ENCODE measurements at places on chromosomes 3 and 15.

GRCh38 chr3:138348754-138349739, 668 bp downstream of the MRAS start:
- DNase-seq: no peak

DNA sequence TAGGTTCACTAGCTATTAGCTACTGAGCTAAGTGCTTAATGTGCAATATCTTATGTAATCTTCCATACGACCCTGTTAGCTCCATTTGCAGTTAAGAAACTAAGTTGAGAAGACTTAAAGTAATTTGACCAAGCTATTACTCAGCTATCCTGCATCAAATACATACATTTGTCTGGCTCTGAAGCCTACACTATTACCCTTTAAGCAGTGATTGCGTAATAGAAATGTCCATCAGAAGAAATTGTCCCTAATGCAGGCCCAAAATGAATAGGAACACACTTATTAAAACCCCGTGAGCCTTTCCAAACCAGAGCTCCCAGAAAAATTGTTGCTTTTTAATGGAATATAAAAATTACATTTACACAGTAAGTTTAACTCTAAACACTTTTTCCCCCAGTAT, 5.3 kb upstream of the MYO1E start:
- DNase-seq: no peak

DNA sequence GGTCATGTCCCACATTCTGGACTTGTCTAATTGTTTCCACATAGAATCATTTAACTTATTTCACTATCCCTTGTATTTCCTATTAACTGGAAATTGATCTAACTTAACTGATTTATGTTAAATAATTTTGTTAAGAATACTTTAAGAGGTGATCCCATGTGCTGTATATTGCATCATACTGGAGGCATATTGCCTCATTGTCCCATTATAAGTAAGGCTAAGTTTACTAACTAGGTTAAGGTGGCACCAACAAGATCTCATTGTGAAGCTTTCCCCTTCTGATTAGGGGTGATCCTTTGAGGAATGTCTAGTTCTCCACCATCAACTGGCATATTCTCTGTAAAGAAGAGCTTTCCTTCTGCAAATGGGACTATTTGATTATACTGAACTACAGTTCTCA, 24.4 kb downstream of the MAP1A start:
- DNase-seq: no peak

DNA sequence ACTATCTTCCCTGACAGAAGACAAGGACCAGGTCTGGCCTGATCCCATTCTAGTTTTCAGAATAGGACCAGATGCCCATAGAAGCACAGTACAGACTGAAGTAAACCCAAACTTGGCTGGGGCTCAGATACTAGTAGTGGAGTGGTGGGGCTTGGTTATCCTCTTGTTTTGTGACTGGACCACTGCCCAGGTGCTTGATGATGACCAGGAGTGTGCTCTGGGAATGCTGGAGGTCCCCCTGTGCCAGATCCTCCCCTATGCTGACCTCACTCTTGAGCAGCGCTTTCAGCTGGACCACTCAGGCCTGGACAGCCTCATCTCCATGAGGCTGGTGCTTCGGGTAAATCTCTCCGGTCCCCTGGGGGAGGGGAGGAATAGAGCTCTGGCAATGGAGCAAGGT, 36.3 kb downstream of the ESYT3 start:
- DNase-seq: no peak

DNA sequence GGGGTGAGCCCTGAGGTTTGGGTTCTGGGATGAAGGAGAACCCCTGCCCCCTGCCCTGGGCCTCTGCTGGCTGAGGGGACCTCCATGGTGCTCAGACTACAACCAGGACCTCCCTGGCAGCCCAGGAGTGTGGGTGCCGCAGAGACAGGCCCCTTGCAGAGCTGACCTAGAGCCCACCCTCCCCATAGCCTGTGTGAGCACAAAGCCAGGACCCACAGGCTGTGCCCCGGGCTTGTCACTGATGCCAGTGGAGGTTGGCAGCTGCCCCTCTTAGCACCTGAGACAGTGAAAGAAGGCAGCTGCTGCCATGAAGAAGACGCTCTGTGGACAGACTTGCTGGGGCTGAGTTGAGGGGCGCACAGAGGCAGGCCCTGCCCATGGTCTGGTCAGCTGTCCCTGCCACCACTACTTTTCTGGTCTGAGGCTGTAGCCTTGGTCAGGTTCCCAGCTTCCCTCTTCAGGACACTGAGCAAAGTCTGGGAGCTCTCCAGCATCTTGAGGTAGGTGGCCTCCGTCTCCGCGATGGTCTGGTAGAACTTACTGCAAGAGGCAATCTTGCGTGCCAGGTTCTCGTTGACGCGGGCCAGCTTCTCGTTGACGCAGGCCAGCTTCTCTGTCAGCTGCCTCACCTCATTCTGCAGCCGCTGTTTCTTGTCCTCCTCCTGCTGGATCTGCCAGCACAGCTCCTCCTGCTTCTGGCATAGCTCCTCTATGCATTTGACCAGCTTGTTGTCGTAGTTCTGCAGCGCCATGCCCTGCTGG, 23.0 kb downstream of the USP4 start:
- DNase-seq: no peak

- DNase-seq: no peak
Measured at GRCh38 chr15:80157215-80157614, 4.4 kb downstream of the FAH start.

DNA sequence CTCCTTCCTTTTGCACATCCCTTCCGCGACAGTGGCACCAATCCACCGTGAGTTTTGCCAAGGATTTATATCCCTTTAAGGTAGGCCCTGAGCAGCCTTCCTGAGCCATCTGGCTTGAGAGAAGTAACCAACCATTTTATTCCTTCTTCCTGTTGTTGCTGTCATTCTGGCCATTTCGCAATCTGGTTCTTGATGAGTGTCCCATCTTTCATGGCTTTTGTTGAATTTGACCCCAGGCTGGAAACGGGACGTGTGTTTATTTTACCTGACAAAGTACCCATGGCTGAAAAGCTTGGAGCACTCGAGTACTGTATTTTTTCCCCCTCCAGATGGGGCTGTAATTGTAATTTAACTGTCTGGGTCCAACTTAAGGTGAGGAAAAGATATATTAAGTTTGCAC, 173.4 kb downstream of the WNT5A start:
- no peak for DNase-seq

GRCh38 chr15:52733088-52733487, 53.9 kb upstream of the ATOSA start:
- no peak for DNase-seq

DNA sequence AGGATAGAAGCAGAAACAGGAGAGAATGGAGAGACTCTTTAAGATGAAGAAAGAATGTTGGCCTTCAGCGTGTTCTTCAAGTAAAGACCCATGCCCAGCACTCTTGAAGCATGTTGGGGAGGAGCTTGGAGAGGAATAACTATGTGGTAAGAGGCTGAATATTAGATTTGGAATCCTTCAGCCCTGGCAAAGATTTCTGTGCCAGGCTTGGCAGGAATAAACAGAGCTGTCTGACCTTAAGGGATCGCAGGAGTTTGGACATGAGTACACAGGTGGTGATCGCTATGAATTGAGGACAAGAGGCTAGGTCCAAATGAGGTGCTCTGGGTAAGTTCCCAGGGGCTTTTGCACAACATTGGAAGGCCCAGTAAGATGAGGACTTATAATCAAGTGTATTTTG, 132.6 kb upstream of the TBL1XR1 start:
- DNase-seq: no peak

All from activated T-helper 1 cell treated with anti-CD3 and anti-CD28 coated beads, Interleukin-2, amount 50 U/mL, for 16 hours (primary cell).